Fibroblast of lung (primary cell): ENCODE measurements at places on chromosomes 2 and 18. TPM values are rescaled to one million over a fixed set of nuclear protein-coding genes. Genes with fewer than 3 reads are reported as not detected.
A peak's percentile ranks its signal among the peaks of the same experiment; 100 is the strongest.

- no peaks in the 10 kb centered on the region for H3K4me1 ChIP-seq
- H3K4me3 ChIP-seq, result no peak overlapping the region
- no peaks in the 10 kb centered on the region for H3K36me3 ChIP-seq
- H3K27ac ChIP-seq, result no peak overlapping the region
- H3K27me3 ChIP-seq, result no peaks in the 10 kb centered on the region
- no peak for DNase-seq
These were observed 222.2 kb downstream of the MYCN start for GRCh38 chr2:16162491-16163040.

GRCh38 chr18:74204526-74205152 is 56.3 kb downstream of the TIMM21 start:
- H3K27me3 ChIP-seq, result no peaks in the 10 kb centered on the region
- H3K4me3 ChIP-seq, result no peak overlapping the region
- no peak for DNase-seq
- no peaks in the 10 kb centered on the region for H3K4me1 ChIP-seq
- H3K36me3 ChIP-seq, result no peaks in the 10 kb centered on the region
- H3K27ac ChIP-seq, result no peak overlapping the region

- DNase-seq, result peak; percentile 3
- H3K27ac ChIP-seq, result no peak overlapping the region
- H3K4me1 ChIP-seq, result no peaks in the 10 kb centered on the region
- no peak overlapping the region for H3K4me3 ChIP-seq
- no peaks in the 10 kb centered on the region for H3K36me3 ChIP-seq
These were observed 62.0 kb downstream of the TMEM185B start for GRCh38 chr2:120161190-120161589.

DNA sequence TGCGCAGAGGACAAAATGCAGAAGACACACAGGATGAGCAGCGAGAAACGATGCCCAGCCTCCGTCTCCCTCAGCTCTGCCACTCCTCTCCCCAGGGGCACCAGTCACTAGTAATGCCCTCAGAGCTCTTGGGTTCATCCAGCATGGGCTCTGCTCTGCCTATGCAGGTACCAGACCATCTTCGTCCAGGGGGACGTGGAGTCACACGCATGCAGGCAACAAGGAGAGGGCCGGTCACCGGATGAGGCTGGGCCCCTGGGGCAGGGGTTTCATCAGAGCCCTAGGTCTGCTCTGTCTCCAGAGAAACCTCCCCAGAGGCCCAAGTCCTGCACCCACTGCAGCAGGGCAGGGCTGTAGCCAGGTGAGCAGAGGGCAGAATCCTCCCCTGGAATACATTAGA is 23.9 kb downstream of the RAB31 start:
- no peak for DNase-seq
- H3K36me3 ChIP-seq, result no peaks in the 10 kb centered on the region
- H3K27me3 ChIP-seq, result peaks cover 3% of the 10 kb centered on the region
- no peaks in the 10 kb centered on the region for H3K4me1 ChIP-seq

- H3K27me3 ChIP-seq, result no peaks in the 10 kb centered on the region
- no peak overlapping the region for H3K4me3 ChIP-seq
- H3K27ac ChIP-seq, result no peak overlapping the region
- H3K4me1 ChIP-seq, result no peaks in the 10 kb centered on the region
- H3K36me3 ChIP-seq, result no peaks in the 10 kb centered on the region
These were observed 98.6 kb downstream of the SLC4A10 start for GRCh38 chr2:161722547-161723503.

The HOXD9 gene
- total RNA-seq, result not detected in 2 replicates

GRCh38 chr2:65377556-65378192 is 54.7 kb downstream of the SPRED2 start:
- H3K4me3 ChIP-seq, result no peak overlapping the region
- H3K27ac ChIP-seq, result no peak overlapping the region
- DNase-seq, result peak; percentile 88
- no peaks in the 10 kb centered on the region for H3K27me3 ChIP-seq
- no peaks in the 10 kb centered on the region for H3K36me3 ChIP-seq
- peaks cover 14% of the 10 kb centered on the region for H3K4me1 ChIP-seq

DNA sequence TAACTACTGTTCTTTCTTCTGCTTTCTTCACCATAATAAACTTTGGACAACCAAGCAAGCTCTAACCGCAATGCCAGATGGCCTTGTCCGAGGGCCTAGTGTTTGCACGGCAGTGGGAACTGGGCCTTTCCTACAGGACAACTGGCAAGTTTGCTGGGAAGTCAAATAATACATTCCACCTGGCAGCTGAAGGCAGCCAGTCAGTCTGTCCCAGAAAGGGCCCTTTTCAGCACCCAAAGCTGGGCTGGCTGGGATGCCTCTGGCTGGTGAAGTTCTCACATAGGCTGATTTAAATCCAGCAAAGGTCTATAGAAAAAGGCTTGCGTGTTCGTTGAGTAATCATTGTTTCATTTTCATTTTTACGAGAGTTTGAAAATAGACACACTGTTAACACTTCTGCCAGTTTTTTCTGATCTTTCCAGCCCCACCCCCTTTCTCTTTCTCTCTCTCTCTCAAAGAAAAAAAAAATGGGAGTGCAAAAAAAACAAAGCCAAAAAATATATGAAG is 110.0 kb upstream of the EPAS1 start:
- peaks cover 7% of the 10 kb centered on the region for H3K4me1 ChIP-seq
- no peaks in the 10 kb centered on the region for H3K36me3 ChIP-seq
- no peak overlapping the region for H3K4me3 ChIP-seq

The INO80C gene
- 1.5 and 3.1 TPM in 2 replicates for total RNA-seq

GRCh38 chr2:122112216-122113005 is 357.0 kb downstream of the TSN start:
- H3K4me3 ChIP-seq, result no peak overlapping the region
- no peak for DNase-seq
- H3K27me3 ChIP-seq, result no peaks in the 10 kb centered on the region
- H3K27ac ChIP-seq, result no peak overlapping the region
- no peaks in the 10 kb centered on the region for H3K4me1 ChIP-seq
- no peaks in the 10 kb centered on the region for H3K36me3 ChIP-seq
